ENCODE measurements at places on chromosomes 1 and 21.

DNA sequence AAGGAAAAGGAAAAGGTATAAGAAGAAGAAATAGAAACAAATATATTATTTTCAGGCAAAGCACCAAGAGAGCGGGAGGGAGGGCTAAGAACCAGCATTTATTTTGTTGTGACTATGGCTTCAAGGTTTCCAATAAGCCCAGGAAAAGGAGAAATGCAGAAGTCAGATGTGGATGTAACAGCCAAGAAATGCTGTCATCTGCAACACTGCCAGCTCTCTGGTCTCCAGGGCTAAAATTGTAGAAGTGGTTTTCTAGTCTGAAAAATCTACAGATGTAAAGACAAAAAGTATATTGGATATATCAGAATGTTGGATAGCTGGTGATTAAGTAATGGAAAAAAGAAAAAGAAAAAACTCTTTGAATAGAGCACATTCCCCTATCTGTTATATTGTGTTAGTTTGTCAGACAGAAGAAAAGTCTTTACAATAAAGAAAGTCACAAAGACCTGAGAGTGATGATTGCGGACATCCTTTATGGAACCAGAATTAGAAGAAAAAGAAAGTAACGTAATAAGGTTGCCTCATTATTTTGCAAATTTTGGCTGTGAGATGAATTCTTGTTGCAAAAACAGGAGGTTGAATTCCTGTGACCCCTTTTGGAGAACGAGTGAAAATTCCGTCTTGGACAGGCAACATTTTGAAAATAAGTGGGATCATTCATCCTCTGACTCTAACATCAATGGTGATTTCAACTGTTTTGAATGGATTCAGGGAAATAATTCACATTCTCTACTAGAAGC lies 938.1 kb downstream of the TTLL7 start:
- no peak for DNase-seq

- DNase-seq: no peak
These were observed 325.8 kb downstream of the PTBP2 start for GRCh38 chr1:97047421-97047793.

DNA sequence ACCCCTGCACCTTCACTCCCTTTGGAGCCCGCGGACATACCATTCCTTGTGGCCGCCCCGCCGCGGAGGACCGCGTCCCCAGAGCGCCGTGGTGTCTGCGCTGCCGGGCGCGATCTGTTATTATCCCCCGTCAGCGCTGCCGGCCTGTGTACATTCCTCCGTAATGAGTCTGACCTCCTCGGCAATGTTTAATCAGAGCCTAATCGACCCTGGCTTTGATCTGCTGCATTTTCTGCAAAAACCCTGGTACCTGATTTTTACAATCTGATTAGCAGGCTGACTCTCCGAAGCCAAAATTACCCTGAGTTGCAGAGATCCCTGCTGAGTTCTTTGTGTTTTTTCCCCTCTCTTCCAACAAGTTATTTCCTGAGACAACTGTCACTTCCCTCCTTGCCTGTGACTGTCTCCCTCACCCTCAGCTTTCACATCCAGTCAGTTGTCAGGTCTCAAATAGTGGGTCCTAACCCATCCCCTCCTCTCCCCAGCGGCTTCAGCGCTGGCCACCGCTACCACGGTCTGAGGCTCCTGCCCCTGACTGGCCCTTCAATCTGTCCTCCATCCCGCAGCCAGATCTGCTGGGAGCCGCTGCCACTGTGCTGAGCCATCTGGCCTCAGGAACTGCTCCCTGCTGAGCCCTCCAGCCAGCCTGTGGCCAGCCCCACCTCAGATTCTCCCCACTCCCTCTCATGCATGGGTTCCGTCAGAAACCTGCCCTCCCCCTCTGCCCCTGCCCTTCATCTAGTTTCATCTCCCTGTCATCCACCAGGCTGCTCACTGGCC lies 53.5 kb downstream of the GLIS1 start:
- no peak for DNase-seq

- no peak for DNase-seq
These were observed 629.5 kb downstream of the LMO4 start for GRCh38 chr1:87958201-87958600.

DNA sequence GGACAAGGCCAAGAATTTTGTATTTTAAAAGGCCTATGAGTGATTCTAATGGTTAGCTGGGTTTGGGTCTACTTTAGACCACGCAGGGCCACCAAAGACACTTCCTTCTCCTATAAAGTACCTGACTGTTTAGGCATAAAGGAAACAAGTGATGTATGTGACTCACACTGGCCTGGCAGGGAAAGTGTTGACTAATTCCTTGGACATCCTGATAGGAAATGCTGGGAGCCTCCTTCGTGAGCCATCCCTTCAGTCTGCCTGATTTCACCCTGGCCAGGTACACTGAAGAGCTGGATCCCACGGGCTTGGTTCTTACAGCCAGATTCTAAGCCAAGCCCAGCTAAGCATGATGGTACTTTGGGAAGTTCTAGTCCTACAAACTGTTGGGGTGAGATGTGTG lies 100.5 kb upstream of the HMGB4 start:
- DNase-seq: no peak

DNA sequence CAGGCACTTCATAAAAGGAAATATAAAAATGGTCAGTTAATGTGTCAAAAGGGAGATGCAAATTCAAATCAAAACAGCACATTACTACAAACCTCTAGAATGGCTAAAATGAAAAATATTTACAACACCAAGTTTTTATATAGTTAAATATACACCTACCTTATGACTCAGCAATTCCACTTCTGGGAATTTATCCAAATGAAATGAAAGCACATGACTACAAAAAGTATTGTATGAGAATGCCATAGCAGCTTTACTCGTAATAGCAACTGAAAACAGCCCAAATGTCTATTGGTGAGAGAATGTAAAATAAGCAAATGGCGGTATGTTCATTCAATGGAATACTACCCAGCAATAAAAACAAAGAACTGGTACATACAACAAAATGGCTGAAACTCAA lies 175.8 kb upstream of the SPAG17 start:
- DNase-seq: no peak

- DNase-seq: no peak
These were observed 11.0 kb upstream of the DENND1B start for GRCh38 chr1:197786280-197786679.

DNA sequence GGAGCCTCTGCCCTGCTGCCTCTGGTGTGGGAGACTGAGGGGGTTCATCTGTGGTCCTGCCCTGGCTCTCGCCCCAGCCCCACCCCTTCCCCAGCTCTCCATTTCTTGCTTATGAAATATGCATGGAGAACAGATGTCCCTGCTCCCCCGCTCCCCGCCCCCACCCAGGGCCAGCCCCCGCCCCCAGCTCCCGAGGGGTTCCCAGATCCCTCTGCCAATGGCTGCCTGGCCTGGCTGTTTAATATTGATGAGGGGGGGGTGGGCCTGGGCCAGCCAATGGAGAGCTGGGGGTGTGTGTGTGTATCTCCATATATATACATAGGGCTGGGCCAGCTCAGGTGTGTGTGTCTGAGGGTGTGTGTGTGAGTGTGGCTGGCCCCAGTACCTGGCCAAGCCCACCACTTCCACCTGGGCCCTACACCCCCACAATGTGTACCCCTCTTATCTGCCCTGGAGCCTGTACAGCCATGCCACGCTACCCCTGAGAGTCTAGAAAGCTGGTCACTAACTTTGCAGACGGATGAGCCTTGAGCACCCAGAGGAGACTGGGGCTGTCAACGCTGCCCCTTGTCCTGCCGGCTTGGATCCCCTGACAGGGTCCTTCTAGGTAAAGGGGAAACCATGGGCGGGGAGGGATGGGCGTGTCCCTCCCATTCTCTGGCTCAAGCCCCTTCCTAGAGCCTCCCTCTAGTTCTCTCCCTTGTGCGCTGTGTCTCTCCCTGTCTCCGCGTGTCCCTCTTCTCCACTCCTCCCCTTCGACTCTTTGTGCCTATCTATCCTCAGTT lies at the start of gene NHLH1:
NHLH1 (plus strand) TSS at position 341 of the 785 bp plus-strand sequence. CDS start 3,661 bp downstream, outside the sequence.
- DNase-seq: no peak

GRCh38 chr21:15849927-15850326 lies 120.1 kb downstream of the USP25 start:
- DNase-seq: no peak

DNA sequence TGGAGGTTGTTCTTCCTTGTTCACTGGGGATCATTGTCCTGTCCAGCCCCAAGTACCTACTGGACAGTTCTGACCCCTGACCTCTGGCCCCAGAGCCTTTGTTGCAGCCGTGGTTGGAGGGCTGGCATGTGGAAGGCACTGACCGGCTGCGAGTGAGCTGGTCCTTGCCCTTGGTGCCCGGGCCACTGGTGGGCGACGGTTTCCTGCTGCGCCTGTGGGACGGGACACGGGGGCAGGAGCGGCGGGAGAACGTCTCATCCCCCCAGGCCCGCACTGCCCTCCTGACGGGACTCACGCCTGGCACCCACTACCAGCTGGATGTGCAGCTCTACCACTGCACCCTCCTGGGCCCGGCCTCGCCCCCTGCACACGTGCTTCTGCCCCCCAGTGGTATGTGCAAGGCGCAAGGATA lies 11.4 kb downstream of the TIE1 start:
- no peak for DNase-seq

- DNase-seq: no peak
These were observed 37.2 kb upstream of the TNFRSF1B start for GRCh38 chr1:12129624-12130023.

GRCh38 chr1:167425482-167425881 lies 92.8 kb downstream of the CD247 start:
- DNase-seq: no peak

GRCh38 chr1:119340861-119341261 lies 27.7 kb upstream of the HAO2 start:
- no peak for DNase-seq

GRCh38 chr1:212688341-212689047 lies 11.1 kb downstream of the BATF3 start:
- no peak for DNase-seq

DNA sequence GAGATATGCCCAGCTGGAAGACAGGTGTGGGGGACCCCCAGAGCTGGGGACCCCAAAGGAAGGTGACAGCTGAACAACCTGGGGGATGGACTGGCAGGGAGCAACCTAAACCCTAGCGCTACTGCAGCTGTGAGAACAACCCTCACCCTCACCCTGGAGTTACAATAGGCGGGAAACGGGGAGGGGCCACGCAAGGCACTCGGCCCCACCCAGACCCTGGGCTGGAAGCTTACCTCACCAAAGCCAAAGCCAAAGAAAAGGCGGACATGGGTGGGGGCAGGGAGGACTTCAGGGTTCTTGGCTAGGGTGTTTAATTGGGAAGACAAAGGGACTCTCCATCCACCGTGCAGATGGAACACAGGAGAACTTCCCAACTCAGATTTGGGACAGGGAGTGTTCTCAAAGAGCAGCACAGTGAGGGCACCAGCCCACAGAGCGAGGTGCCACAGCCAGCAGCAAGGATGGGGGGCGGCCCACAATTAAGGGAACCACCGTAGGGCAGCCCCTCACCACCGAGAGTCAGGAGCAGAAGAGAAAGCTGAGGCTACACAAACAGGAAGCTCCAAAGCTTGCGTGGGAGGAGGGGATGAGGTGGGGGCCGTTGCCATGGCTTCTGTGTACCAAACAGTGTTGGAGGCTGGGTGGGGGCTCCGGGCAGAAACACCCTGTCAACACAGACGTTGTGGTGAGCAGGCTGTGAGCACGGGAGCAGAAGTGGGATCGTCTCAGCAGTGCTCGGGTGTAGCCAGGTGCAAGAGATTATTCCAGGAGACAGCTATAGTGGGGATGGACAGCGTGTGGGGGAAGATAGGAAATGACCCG lies 1.9 kb downstream of the TAGLN2 start:
- DNase-seq: no peak

DNA sequence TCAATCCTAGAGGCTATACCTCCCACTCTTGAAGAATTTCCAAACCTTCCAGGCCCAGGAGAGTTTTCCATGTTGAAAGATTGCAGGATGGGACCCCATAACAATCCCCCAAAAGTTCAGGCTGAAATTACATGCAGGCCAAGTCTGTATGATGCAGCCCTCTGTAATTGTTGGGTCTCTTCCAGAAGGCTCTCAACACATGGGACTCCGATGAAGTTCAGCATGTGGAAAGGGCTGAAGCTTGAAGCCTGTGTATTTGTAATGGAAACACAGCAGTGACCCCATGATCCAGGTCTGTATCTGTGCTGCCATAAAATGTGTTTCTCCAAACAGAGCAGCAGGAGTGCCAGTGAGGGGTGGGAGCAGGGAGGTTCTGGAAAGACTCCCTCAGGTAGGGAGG lies 202.5 kb upstream of the LYPLAL1 start:
- DNase-seq: no peak

DNA sequence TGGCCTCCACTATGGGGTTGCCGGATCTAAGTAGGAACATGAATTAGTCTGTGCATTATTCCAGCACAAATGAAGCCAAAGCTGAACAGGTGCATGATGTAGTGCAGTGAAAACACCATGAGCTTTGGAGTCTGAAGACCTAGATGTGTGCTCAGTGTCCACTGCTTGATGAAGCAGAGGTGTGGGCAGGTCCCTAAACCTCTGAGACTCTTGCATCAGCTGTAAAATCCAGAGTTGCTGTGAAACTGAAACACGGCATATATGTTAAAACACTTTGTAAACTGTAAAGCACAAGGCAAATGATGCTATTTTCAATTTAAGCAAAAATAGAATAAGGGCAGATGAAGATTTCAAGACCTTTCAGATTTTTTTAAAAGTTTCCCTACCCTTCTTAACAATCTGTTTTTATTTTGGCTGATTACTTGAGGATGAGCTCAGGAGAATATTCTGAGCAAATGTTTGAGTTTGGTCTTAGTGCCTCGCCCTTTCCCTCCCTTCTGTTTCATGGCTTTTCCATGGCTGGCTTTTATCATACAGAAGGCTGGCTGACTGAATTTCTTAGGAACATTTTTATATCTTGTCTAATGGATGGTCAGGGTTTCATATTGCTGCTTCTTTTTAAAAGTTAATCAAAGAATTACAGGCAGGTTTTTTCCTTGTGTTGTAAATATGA lies 221.8 kb downstream of the NTNG1 start:
- DNase-seq: no peak

DNA sequence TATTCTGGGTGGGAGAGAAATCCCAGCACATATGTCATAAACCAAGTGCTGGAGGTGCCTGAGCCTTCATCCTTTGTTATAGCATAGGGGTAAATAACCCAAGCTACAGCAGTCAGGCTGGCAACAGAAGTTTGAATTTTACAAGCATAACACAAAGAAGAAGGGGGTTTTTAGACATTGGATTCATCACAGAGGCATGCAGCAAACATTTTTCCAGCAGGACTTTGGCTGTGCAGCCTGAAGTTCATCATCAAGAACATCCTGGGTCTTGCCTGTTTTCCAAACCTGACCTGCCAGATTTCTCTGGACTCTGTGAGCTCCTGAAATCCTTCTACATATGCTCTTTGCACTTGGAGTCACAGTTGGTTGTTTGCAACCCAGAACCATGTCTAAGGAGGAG lies 16.2 kb downstream of the PTGER3 start:
- no peak for DNase-seq

- DNase-seq: peak; percentile 50
These were observed 610 bp downstream of the SCYL3 start for GRCh38 chr1:169892927-169893644.

- no peak for DNase-seq
These were observed 145.5 kb downstream of the VPS13D start for GRCh38 chr1:12375133-12375829.

- DNase-seq: no peak
These were observed 59.9 kb downstream of the CLEC20A start for GRCh38 chr1:178436899-178437298.

GRCh38 chr1:42670425-42670824 lies 11.8 kb upstream of the YBX1 start:
- DNase-seq: no peak

All from head of caudate nucleus (tissue), 42 donors.